ENCODE measurements at places on chromosomes 6 and 20.

- DNase-seq, result no peak
Observed at GRCh38 chr6:66065313-66065712, 358.3 kb upstream of the EYS start.

- DNase-seq, result no peak
Observed at GRCh38 chr20:62420846-62421715, 6.3 kb downstream of the RBBP8NL start.

DNA sequence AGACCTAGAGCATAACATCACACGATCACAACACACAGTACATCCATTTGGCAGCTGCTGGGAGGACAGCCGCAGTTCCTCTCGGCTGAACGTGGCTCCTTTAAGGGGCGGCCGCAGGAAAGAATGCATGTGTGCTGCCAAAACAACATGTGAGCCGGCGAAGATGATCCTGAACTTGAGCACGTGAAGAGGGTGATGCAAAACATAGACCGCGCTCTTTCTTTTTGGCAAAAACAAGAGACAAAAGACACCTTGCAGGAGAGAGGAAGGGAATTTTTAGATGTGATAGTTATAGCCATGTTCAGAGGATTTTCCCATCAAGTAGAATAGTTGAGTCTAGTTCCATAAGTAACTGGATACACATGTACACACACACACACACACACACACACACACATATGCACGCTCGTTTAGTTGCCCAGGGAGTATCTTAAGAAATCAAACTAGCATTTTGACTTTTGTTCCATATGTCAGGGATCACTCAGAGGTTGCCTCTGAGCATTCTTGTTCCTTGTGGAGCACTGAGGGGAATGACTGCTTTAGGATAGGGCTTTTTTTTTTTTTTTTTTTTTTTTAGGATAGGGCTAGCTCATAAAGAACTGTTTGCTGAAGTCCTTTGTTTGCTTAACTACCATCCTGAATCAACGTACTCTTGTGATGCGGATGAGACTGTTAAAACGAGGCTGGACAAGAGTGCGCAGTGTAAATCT, 21.7 kb upstream of the RANBP9 start:
- no peak for DNase-seq

GRCh38 chr6:43665376-43665775, 20.5 kb downstream of the RSPH9 start:
- DNase-seq, result no peak

DNA sequence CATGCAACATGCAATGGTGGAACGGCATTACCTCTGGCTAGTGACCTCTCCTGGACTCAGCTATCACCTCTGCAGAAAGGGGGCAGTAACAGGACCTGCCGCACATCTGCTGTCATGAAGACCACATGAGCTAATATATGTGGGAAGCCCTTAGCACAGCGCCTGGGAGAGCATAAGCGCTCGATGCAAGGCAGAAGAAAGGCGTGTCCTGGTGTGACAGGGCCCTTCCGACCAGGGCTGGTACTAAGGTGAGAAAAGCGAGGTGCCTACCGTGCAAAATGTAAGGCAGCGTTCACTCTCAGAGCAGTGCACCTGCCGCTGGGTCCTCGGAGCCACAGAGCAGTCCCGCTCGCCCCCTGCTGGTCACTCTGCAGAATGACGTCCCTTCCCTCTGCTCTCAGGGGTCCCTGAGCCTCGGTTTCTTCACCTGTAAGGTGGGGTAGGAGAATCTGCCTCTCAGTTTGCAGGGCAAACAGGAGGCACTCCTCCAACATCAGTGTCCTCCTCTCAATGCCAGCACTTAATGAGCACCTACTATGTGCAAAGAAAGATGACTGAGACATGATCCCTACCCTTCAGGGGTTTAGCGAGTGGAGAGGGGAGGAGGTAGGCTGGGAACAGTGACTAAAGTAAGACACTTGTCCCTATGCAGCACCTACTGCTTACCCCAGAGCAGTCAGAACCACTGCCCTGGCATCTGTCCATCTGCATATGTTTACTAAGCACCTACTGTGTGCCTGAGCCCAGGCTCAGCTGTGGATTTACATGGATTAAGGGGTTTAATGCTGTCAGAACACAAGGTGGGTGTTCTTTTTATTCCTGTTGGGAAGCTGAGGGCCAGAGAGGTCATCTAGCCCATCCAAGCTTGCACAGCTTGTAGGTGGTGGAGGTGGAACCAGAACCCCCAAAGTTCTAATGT, 41.1 kb upstream of the PTGIS start:
- DNase-seq, result peak; percentile 50

- no peak for DNase-seq
Observed at GRCh38 chr20:49345524-49345923, 67.7 kb upstream of the ZNFX1 start.

- no peak for DNase-seq
Observed at GRCh38 chr20:45964006-45964400, 8.0 kb downstream of the ZNF335 start.

- DNase-seq, result no peak
Observed at GRCh38 chr6:24576447-24576846, 69.5 kb downstream of the KIAA0319 start.

- no peak for DNase-seq
Observed at GRCh38 chr6:27518881-27519795, 46.2 kb upstream of the ZNF184 start.

DNA sequence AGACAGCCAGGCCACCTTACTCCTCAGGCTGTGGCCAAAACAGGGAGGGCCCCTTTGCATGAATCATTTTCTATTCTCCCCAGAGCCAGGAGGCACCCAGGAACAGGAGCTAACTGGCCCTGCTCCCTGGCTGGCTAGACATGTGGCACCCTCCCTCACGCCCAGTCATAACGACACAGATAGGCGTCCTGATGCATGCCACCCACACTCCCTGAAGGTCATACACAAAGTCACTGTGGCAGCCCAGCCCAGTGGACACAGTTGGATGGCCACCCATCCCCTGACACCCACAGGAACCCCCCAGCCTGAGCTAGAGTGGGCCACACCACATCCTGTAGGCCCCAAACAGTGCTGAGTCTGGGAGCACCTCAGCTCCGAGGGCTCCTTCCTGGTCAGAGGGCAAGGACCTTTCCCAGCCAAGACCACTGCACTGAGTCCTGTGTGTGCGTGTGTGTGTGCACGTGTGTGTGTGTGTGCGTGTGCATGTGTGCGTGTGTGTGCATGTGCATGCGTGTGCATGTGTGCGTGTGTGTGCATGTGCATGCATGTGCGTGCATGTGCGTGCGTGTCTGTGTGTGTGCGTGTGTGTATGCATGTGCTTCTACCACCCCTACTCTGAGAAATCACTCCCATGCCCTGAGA, 21.6 kb downstream of the TFEB start:
- DNase-seq, result no peak

DNA sequence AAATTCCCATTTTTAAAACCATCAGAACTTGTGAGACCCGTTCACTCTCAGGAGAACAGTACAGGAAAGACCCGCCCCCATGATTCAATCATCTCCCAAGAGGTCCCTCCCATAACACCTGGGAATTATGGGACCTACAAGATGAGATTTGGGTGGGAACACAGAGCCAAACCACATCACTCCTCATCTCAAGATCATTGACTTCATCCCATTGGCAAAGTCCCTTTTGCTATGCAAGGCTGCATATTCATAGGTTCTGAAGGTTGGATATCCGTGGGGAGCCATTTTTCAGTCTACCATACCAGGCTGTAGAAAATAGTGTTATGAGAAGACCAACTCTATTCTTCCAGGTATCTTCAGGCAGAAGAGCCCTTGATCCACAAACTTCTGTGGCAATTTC, 219.1 kb downstream of the DOK5 start:
- DNase-seq, result no peak

GRCh38 chr6:138774370-138774769, 801 bp downstream of the CCDC28A start:
- DNase-seq, result no peak

- DNase-seq, result no peak
Observed at GRCh38 chr6:125919618-125920017, 37.0 kb upstream of the HINT3 start.

- no peak for DNase-seq
Observed at GRCh38 chr20:57598060-57598459, 22.2 kb downstream of the ZBP1 start.

DNA sequence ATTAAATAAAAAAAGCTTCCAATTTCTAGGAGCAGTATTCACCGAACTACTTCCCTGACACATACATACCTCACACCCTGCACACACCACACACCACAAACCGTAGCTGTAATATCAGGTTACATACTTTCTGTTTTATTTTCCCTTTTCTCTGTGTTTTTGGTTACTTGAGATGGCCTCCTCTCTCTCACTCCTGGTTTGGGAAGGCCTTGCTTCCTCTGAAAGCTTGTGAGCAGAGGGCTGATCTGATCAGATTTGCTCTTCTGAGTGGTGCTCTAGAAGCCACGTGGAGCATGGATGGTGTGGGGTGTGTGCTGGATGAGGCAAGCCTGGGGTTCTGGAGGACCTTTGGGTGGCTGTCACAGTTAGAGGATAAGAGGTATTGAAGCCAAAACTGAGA, 20.9 kb downstream of the UTRN start:
- no peak for DNase-seq

- DNase-seq, result no peak
Observed at GRCh38 chr6:101758368-101758767, 364.9 kb downstream of the GRIK2 start.

- no peak for DNase-seq
Observed at GRCh38 chr6:127924031-127924430, 23.2 kb upstream of the THEMIS start.

GRCh38 chr6:44407951-44408670, 20.6 kb downstream of the CDC5L start:
- no peak for DNase-seq

DNA sequence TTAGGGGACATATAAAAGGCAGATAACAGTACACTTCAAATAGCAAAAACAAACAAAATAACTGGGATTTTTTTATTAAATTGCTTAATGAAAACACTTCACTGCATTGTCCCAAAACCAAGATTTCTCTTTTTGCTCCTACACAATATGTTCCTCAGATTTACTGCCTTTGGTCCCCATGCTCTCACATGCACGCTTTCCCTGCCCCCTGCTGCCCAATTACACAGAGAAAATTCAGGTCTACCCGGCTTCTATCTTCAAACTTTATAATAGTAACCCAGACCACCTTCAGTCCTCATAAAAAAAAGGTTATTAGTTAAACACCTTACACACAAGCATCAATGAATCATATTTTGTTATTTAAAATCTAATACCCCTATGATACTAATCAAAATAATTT, 673.8 kb upstream of the HS3ST5 start:
- DNase-seq, result no peak

- DNase-seq, result no peak
Observed at GRCh38 chr6:34697904-34698559, 1.5 kb upstream of the ILRUN start.

DNA sequence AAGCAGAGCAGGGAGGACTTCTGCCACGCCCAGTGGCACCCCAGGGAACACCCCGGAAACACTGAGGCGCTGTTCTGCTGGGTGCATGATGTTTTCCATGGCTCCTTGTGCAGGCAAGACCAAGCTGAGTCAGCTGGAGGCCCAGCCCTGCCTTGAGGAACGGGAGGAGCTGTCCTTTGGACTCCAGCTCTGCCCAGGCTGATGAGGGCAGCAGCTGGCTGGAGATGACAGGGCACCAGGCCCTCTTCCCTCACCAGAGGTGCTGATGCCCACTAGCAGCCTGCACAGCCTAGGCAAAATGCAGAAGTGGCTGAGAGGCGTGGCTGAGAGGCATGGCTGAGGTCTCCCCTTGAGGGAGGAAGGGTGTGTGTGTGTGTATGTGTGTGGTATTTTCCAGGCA, 2.4 kb downstream of the C6orf132 start:
- DNase-seq, result no peak

DNA sequence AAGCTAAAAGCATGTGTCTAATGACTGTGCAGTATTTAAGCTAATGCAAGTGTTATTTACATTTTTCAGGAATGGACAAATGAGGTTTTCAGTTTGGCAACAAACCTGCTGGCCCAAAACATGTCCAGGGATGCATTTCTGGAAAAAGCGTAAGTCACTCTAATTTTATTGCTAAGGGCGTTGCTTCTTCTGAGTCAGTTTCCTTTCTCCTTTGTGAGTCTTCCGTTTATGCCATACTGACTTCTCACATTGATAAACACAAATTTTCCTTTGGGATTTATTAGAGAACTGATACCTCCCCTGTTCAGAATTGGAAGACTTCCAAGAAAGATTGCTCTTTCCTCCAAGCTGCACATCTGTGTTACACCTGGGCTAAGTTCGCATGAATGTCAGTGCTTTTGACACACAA, 422.9 kb upstream of the PLCB4 start:
- DNase-seq, result no peak

DNA sequence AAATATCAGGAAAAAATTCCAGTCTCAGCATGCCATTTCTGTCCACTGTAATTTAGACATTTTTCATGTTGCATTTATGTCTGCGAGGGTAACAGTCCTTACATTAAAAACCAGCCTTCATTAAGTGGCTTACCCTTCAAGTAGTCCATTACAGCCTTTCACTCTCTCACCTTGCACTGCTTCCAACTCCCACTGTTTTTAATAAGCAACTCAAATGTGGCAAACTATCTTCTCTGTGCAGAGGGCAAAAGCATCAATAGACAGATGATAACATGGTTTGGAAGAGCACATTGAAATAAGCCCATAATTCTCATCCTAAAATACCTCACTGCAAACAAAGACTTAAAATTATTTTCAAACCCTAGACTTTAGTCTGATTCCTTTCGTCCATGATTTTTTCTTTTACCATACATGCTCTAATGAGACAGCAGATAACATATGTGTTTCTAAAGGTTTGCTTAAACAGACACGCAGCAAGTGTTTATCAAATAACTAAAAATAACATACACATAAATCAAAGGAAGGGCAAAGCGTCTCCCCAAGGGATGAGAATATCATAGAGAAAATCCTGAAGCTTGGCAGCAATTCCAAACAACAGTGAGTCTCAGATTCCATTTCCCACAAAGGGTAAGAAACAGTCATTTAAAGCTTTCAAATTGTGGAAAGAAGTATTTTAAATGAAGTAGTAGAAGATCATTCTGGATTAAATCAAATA, 130.4 kb downstream of the PTPRK start:
- no peak for DNase-seq

DNA sequence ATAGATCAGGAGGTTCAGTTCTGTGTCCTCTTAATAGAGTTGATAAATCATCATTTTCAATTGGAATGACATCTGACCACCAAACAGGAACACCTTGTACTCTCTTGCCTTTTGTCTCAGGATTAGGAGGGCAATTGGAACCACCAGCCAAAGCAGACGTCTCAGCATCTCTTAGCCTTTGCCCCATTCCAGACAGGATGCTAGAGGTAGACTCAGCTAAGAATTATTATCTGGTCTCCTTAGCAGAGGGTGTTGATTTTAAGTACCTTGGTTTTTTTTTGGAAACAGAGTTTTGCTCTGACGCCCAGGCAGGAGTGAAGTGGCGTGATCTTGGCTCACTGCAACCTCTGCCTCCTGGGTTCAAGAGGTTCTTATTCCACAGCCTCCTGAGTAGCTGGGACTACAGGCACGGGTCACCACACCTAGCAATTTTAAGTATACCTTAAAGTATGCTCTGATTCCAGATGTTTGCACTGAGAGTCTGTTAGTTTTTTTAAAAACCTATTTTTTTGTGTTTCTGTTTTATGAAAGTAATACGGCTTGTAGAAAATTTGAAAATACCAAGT, 28.0 kb upstream of the ELOVL5 start:
- DNase-seq, result no peak

- no peak for DNase-seq
Observed at GRCh38 chr20:57244221-57244585, 22.2 kb downstream of the BMP7 start.

- no peak for DNase-seq
Observed at GRCh38 chr6:35592178-35592577, 79.5 kb upstream of the TULP1 start.

- DNase-seq, result no peak
Observed at GRCh38 chr6:209432-210103, 82.7 kb upstream of the DUSP22 start.

- DNase-seq, result no peak
Observed at GRCh38 chr6:73200735-73201134, 24.6 kb downstream of the KHDC1L start.

Measured in stimulated activated CD8-positive, alpha-beta memory T cell treated with anti-CD3 and anti-CD28 coated beads, Interleukin-2, amount 100 ng/mL, for 1 hour (primary cell).